DMS153 (cell line): ENCODE measurements at places on chromosomes 2 and 18.

DNA sequence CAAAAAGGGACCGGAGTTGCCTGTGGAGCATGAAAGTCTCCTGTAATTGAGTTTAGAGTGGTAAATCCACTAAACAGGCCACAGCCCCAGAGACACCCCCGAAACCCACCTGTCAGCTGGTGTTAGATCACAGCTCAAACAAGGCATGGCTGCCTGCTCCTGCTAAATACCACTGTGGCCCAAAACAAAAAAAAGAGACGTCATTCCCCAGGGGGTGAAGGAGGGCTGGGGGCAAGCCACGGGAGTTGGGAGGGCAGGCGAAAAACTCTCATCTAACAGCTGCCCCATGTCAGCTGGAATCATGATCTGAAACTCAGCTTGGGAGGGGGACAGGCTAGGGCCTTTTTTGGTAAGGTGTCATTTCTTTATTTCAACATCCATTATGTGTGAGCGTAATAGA lies 42.5 kb upstream of the LRPPRC start:
- DNase-seq = no peak

- no peak for DNase-seq
Measured at GRCh38 chr18:3914833-3915610, 465.1 kb downstream of the TGIF1 start.

GRCh38 chr2:138023298-138023697 lies 59.0 kb downstream of the HNMT start:
- peak; percentile 47 for DNase-seq

DNA sequence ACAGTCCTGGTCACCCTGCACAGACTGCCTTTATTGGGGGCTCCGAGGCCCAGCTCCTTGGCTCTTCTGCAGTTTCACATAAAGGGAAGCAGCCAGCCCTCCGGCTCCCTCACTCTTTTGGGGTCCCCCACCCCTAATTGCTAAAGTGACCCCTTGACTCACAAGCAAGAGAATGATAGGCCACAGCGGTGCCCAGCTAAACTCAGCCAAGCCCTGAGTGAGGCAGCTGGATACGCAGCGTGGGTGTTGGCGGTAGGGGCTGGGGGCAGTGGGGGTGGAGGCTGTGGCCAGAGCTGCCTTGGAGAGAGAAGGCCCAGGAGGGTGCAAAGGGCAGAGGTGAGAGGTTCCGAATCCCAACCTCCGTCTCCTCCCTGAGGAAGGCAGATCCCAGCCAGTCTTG lies 25.5 kb upstream of the ALPP start:
- DNase-seq = no peak

DNA sequence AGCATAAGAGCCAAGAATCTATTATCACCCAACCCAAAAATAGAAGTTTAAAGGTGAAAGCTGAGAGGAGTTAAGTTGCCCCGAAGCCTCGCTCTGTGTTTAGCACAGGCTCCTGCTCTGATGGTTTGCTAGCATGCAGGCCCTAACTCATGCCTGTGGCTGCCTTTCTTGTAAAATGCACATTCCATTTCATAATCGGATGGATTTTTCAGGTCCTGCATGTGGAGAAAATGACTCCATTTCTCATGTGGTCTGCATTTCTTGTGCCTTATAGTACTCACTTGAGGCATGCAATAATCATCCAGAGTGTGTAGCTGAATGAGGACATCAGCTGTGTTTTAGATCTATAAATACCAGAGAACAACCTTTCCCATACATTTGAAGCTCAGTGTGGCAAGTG lies 381.8 kb downstream of the CPS1 start:
- no peak for DNase-seq

- DNase-seq = no peak
Measured at GRCh38 chr18:35477497-35477896, 20.3 kb downstream of the INO80C start.

GRCh38 chr2:105912081-105912480 lies 167.4 kb downstream of the NCK2 start:
- no peak for DNase-seq

DNA sequence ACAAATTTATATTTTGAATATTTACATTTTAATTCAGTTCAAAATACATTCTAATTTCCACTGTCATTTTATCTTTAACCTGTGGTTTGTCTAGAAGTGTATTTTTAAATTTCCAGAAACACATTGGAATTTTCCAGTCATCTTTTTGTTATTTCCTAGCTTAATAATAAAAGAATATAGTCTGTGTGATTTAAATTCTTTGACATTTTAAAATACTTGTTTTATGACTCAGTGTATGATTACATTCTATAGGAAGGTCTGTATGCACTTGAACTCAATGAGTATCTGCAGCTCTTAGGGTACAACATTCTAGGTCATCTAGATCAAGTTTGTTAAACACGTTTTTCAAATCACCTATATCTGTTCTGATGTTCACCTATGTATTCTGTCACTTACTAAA lies 88.3 kb upstream of the MBOAT2 start:
- DNase-seq = no peak

- no peak for DNase-seq
Measured at GRCh38 chr18:23284629-23285028, 149.3 kb downstream of the CABLES1 start.

- no peak for DNase-seq
Measured at GRCh38 chr2:187056416-187057334, 207.7 kb upstream of the ZSWIM2 start.

DNA sequence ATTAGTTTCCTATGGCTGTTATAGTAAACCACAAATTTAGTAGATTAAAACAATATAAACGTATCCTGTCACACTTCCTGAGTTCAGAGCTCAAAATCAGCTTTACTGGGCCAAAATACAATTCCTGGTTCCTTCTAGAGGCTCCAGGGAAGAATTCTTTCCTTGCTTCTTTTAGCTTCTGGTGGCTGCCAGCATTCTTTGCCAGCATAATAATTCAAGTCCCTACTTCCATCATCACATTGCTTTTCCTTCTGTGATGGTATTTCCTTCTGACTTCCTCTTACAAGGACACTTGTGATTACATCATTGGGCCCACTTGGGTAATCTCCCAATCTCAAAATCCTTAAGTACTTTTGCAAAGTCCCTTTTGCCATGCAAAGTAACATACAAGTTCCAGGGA lies 40.6 kb downstream of the MOB4 start:
- no peak for DNase-seq

DNA sequence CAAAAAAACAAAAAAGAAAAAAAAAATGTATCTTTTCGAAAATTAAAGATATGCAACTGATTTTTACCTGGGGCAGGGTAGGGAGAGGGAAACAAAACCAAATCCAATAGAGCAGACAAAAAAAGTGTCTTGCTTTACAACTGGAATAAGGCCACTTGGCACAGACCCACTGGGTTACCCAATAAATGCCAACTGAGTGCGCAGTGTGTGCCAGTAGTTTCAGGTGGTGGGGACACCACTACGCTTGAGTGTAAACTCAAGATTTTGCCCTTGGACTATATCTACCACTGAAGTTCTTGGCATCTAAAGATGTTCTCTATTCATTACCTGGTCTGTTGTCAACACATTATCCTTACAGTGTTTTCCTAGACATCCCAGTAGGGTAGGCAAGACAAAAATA lies 16.3 kb downstream of the VPS4B start:
- no peak for DNase-seq

GRCh38 chr2:224217962-224218347 lies 178.9 kb upstream of the SERPINE2 start:
- no peak for DNase-seq

GRCh38 chr2:149278161-149278871 lies 52.1 kb upstream of the LYPD6 start:
- DNase-seq = no peak

GRCh38 chr18:27887287-27887686 lies 289.6 kb downstream of the CDH2 start:
- DNase-seq = no peak

- DNase-seq = no peak
Measured at GRCh38 chr18:37997695-37998094, 432.1 kb upstream of the CELF4 start.
